NCI-H1417 treated with DMSO at 0.1 percent for 48 hours (cell line): ENCODE measurements at places on chromosomes 12 and 14.

- no peak for DNase-seq
Observed at GRCh38 chr12:42631513-42631912, 42.0 kb upstream of the PRICKLE1 start.

DNA sequence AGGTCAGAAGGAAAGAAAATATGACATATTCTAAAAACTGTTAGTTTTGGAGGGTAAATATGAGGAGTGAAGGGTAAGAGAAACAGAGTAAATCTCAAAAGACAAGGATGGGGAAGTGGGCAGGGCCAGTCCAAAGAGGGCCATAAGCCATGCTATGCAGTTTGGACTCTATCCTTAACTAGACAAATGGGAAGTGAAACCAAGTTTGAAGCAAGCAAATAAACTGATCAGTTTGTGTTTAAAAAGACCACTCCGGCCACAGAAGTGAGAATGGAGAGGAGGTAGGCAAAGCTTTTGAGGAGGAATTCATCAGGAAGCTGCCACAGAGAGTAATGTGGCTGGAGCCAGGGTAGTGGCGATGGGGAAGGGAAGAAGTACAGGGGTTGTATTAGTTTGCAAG, 37.5 kb upstream of the DAAM1 start:
- DNase-seq: no peak

DNA sequence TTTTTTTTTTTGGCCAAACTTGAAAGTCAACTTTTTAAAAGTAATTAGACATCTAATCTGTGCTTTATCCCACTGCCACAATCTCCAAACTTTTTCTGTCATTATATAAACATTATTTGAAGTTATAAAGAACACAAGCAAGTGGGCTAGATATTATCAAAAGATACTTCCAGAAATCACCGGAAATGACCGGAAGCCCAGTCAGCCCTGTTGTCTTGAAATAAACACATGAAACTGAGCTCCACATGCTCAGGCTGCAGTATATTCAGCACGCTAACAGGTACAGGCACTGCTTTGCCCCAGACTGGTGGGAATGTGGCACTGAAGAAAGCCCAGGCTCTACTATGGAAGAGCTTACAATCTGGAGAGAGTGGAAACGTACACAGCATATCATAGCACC, 158.9 kb upstream of the PLEKHG7 start:
- no peak for DNase-seq

GRCh38 chr14:30779210-30779609, 95.1 kb upstream of the COCH start:
- DNase-seq: no peak

- DNase-seq: no peak
Observed at GRCh38 chr12:46219132-46219876, 49.5 kb downstream of the SLC38A1 start.

DNA sequence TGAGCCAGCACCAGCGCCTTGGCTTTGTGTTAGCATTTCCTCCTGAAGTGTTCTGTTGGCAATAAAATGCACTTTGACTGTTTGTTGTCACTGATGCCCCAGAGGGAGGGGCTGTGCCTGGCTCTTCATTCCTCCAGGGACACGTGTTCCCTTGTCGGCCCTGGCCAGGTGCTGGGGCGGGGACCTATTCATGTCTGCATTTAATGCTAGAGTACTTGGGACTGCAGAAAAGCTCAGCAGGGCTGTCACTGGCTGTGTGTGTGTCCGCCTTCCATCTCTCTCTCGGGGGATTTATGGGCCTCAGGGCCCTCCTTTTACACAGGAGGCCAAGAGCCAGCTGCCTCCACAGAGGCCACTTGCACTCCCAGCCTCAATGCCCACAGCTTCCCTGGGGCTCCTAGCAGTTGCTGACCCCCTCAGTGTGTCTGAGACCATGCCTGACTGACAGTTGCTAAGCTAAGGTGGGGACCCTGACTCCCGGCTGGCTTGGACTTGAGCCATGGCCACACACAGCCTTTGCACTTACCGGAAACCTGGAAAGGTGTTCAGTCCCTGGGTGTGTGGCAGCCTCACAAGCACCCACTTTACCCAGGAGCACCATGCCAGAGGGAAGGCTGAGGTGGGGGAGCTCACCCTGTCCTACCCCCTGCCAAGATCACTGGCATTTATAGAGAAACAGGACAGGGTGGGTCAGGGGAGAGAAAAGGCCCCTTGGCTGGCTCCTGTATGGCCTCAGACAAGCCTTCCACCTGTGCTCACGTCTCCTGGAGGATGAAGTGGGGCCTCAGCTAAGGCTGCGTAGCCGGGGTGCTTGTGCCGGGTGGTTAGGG, 27.8 kb downstream of the HIP1R start:
- DNase-seq: no peak

DNA sequence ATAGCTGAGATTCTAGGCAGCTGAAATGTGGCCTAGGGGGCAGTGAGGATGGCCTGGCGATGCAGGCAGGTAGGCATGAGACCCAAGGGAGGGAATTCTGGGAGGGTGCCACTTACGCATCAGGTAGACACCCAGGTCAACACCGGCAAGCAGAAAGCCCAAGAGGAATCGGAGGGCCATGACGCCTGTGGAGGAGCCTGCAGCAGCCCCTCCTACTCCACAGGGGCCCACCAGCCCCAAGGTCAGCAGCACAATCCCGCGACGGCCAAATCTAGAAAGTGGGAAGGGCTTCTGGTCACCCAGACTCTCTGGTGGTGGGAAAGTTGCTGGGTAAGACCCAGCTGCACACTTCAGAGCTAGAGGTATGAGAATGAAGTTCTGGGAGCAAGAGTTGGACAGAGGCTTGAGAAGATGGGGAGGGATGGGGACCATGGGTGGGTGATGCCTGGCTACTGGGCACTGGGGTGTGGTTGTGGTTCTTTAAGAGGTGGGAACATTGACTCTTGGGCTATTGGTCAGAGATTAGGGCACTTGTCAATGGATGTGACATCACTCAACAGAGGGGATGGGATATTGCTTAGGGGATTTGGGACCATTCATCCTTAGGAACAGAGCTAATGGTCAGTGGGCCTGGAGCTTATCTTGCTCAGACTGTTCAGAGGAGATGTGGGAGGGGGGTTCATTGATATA, 3.4 kb downstream of the SLC22A17 start:
- no peak for DNase-seq

GRCh38 chr12:100797246-100797645, 2.7 kb downstream of the ANO4 start:
- no peak for DNase-seq

- no peak for DNase-seq
Observed at GRCh38 chr14:71225113-71225512, 317.9 kb downstream of the PCNX1 start.

- DNase-seq: no peak
Observed at GRCh38 chr12:67477681-67478265, 170.8 kb upstream of the DYRK2 start.

DNA sequence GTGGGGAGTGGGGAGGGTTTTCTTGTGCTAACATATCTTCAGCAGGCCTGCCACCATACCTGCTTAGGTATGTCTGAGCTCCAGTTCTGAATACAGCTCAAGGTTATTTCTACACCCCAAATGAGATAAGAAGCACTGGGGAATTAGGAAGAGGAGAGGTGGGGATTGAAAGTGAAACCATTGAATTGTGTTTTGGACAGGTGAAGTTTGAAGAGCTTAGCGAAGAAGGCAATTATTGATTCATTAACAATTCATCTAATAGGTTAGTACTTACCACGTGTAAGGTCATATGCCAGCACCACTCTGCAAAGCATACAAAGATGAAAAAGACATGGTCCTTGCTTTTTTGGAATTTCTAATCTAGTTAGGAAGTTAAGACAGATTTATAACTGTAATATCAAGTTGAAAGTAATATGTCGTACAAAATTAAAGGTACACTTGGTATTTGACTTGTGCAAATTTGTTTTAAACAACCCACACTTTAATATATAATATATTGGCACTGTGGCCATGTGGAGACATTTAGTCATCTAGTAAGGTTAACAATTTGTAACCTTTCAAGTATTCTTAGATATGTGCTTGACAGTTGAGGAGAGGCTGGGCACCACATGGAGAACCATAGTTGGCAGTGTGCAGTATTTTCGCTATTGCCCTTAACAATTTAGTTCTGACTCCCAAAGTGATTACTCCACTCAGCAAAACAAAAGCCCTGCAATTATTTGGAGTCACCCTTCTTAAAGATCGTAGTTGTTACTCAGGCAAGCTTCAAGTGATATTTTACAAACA, 3.6 kb downstream of the SMCO3 start:
- DNase-seq: no peak

DNA sequence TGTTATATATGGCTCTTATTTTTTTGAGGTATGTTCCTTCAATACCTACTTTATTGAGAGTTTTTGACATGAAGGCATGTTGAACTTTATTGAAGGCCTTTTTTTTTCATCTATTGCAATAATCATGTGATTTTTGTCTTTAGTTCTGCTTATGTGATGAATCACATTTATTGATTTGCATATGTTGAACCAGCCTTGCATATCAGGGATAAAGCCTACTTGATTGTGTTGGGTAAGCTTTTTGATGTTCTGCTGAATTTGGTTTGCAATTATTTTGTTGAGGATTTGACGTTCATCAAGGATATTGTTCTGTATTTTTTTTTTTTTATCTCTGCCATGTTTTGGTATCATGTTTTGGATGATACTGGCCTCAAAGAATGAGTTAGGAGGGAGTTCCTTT, 15.2 kb upstream of the ART4 start:
- DNase-seq: no peak
